ENCODE measurements at places on chromosomes 7 and 10. TPM values are rescaled to one million over a fixed set of nuclear protein-coding genes. Genes with fewer than 3 reads are reported as not detected.

Gene MACC1
- not detected for total RNA-seq

Gene RAPGEF5
- 8.6 TPM for total RNA-seq

Gene TAS2R41
- total RNA-seq, result not detected

Gene WDFY4
- 0.69 TPM for total RNA-seq

Gene MARCHF5
- 28.3 TPM for total RNA-seq

Gene PLOD3
- total RNA-seq, result 18.5 TPM

Gene ZNF438
- 12.3 TPM for total RNA-seq

Gene DNA2
- 3.8 TPM for total RNA-seq

Gene TLX1
- total RNA-seq, result not detected

Gene FAM180A
- total RNA-seq, result 0.42 TPM

Gene TRAPPC14
- total RNA-seq, result 7.3 TPM

Gene AKR1C8
- total RNA-seq, result not detected

Gene CYP2C18
- not detected for total RNA-seq

Gene FBXL13
- 0.49 TPM for total RNA-seq

Gene CPVL
- total RNA-seq, result 49.6 TPM

Gene ITPRID1
- total RNA-seq, result not detected

Gene ASCC1
- 15.3 TPM for total RNA-seq

Gene PRKAG2
- 9.3 TPM for total RNA-seq

Gene HERPUD2
- total RNA-seq, result 12.5 TPM

Gene PRSS37
- not detected for total RNA-seq

Gene GOLGA7B
- 0.69 TPM for total RNA-seq

Gene PRPS1L1
- not detected for total RNA-seq

Gene GHRHR
- not detected for total RNA-seq

Gene KLLN
- total RNA-seq, result 0.32 TPM

Gene ADAM12
- 0.68 TPM for total RNA-seq

Gene HEPACAM2
- total RNA-seq, result not detected

Gene PPP1R17
- total RNA-seq, result not detected

Gene ZPBP
- total RNA-seq, result not detected

Gene ZNF282
- 22.5 TPM for total RNA-seq

Gene IRF5
- 1.4 TPM for total RNA-seq

Gene ZNF107
- 0.91 TPM for total RNA-seq

Gene NANOS1
- 59.4 TPM for total RNA-seq

Measured in psoas muscle (tissue), 8 donors.